ENCODE measurements at places on chromosomes 5 and 9.

- no peak for DNase-seq
Measured at GRCh38 chr5:158899792-158900191, 199.9 kb downstream of the EBF1 start.

- DNase-seq: peak; percentile 51
Measured at GRCh38 chr9:38621434-38622287, 1.3 kb upstream of the ANKRD18A start.

DNA sequence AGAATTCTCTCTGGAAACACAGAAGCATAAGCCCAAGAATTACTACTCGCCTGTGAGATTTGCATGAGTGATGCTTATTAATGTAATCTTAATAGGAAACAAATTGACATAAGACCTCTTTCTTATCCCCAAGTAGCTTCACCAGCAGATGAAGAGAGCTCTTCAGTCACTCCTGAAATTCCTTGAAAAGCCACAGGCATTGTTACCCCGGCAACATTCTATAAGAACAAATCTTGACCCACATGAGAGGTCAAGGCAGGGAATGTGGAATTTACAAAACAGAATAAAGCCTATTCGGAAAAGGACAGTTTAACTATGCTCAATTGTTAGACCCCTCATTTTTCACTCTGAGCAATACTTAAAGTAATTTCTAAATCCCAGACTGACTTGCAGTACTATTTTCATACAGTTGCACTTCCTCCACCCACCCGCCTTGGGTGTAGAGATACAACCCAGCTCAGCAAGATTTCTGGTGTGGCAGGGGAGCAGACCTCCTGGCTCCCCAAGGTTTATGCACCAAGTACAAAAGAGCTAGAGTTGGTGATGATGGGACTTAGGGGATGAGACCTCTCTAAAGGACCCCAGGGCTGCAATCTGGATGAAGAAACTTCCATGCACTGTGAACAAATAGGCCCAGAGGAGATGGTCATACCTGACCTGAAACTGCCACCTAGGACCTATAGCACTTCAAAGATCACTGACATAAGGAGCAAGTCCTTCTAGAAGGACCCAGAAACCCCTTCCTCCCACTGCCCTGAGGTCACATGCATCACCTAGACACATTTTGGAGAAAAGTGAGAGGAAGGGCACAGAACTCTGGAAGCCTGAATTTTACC lies 242.1 kb downstream of the ZNF608 start:
- no peak for DNase-seq

DNA sequence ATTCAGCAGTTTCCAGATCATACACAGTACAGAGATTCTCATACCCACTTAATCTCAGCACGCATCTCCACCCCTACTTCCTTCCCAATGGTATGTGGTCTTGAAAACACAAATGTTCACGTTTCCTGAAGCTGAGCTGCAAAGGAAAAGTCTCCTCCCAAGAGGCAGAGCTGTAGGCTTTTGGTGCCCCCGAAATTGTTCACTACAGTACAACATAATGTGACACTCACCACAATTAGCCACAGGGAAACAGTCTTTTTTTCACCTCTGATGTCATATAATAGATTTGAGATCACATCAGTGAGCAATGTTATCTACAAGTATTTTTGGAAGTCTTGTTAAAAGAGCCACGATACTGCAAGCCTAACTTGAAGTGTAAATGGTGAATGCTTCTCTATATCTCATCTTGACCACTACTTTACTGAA lies 40.2 kb downstream of the NFIB start:
- DNase-seq: no peak

- DNase-seq: no peak
Measured at GRCh38 chr5:108749128-108749861, 1.6 kb downstream of the FER start.

- no peak for DNase-seq
Measured at GRCh38 chr5:103333376-103333775, 74.8 kb downstream of the MACIR start.

DNA sequence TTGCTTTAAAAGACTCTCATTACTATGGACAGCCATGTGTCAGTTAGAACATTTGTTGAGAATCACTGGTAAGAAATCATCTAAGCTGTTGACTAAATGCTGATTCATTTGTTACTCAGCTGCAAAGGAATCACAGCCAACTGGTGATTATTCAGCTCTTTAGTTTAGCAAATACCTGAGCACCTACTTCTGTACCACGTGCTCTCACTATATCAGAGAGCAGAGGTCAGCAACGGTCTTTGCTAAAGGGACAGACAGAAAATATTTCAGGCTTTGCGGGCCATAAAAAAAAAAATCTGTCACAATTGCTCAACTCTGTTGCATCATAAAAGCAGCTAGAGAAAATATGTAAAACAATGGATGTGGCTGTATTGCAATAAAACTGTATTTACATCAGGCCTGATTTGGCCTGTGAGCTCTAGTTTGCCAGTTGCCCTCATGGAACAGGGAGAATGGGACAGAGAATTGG lies 377.6 kb downstream of the DNAH5 start:
- no peak for DNase-seq

DNA sequence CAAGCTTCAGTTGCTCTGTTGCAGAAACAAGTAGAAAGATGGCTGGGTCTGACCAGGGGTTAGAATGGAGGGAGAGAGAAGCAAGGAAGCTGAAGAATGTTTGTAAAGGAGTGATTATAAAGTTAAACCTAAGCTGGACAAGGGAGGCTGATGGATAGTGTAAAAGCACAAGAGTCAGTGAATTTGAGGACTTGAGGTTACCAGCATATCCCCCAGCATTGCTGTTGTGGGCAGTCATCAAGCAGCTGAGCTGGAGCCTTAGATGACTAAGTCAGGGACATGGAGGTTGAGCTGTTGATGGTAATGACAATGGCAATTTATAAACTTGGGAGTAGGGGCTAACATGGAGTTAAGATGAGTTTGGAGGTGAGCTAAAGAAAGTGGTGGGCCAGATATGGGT lies 131.5 kb downstream of the ERCC6L2 start:
- no peak for DNase-seq

DNA sequence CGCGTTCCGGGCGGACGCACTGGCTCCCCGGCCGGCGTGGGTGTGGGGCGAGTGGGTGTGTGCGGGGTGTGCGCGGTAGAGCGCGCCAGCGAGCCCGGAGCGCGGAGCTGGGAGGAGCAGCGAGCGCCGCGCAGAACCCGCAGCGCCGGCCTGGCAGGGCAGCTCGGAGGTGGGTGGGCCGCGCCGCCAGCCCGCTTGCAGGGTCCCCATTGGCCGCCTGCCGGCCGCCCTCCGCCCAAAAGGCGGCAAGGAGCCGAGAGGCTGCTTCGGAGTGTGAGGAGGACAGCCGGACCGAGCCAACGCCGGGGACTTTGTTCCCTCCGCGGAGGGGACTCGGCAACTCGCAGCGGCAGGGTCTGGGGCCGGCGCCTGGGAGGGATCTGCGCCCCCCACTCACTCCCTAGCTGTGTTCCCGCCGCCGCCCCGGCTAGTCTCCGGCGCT lies at the start of gene DAPK1:
Gene DAPK1, plus strand, starts transcription at position 264 of the 442 bp plus-strand sequence. CDS start 1,211 bp downstream, outside the sequence.
- DNase-seq: no peak
